ENCODE measurements at places on chromosomes 5 and 9.

DNA sequence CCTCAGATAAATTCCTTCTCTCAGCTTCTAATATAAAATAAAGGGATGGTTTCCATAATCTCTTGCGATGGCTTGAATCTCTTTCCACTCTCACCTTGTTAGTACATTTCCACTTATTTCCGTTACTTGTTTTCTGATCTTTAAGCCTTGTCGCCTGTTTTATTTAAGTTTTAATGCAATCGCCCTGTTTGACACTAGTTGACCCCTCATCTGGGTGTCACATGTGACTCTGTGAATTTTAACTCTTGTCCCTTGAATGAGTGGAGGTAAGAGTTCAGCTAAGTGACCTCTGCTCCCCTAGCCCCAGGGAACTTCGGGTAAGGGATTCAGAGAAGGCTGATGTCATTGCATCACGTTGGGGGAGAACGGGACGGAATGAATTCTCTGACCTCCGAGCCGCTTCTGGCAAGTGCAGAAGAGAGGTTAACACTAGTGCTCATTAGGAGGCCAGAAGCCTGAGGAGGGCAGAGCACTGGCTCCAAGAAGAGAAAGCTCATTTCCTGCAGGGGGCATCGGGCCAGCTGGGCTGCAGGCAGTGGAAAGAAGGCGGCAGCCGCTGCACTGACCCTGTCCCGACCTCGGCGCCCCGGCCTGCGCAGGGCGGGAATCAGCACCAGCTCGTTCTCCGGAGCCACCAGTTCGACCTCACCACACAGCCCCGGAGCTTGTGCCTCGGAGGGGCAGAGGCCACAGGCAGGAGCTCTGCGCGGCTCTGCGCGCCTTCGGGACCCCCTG lies 569 bp downstream of the HINT2 start:
- DNase-seq, result peak; percentile 77

DNA sequence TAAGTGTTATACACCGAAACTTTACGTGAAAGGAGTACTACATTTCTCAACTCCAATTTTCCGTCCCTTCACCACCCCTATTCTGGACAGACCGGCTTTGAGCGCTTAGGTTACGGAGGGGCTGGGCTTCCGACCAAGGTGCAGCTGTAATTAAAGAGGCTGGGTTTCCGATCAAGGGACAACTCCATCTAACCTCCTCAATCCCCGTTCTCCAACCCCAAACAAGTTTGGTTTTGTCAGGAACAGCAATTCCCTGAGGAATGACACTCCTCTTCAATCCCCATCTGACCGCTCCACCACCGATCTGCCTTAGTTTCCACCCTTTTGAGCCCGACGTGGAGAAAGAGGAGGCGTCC lies 577 bp downstream of the TUT7 start:
- DNase-seq, result no peak

GRCh38 chr5:108769352-108769751 lies 21.7 kb downstream of the FER start:
- no peak for DNase-seq

GRCh38 chr5:1080432-1080831 lies 31.4 kb downstream of the SLC12A7 start:
- no peak for DNase-seq

DNA sequence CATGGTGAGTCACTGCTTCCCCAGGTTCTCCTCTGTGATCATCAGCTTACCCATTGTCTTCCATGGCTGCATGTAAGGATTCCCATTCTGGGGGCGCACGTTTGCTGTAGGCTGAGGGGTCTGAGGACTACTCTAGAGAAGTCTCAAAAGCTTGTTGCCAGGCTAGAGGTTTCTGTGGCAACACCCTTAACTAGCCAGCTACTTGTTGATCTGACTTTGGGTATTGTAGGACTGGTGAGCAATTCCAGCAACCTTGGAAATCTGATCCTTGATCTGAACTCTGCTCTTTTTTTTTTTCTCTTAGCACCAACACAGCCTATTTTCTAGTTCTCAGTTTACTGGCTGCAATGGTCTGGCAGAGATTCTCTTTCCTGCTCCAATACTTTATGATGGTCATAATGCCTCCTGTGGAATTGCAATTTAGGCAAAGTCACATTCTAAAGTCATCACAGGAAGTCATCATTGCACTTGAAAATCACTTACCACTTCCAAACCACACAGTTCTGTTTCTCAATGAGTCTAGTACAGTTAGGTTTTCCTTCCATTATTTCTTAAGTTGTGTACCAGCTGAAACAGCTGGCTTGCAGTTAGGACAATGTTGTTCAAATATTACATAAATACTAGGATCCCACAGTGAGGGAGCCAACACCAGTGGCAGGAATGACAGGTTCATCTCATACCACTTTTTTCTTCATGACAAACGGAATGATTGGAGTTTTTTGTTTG lies 110.3 kb downstream of the SLC12A2 start:
- no peak for DNase-seq

DNA sequence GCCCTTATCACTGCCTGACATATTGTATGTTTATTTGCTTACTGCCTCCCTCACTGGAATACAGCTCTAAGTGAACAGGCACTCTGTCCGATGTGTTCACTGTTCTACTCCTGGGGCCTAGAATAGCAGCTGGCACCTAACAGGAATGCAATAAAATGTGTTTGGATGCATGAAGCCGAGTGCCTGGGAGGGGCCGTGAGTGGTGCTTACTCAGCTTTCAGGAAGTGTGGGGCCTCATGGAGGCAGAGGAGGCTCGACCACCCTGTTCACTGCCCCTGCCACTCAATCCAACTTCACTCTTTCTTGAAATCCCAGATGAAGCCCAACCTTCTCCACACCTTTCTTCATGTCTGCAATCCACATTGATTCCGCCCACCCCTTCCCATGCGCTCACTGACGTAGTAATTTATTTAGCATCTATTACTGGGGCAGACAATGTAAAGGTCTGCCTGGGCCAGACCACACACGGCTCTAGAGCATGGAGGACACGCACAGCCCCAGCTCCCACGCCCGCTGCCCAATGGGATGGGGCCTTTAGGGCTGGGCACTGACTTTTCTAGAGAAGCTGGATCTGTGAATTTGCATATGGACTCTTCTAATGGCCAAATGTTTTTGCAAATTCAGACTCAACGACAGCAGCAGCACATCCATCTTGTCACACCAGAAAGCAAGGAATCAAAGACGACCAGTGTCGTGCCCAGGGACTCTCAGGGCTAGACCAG lies 21.3 kb downstream of the TBC1D9B start:
- DNase-seq, result no peak

DNA sequence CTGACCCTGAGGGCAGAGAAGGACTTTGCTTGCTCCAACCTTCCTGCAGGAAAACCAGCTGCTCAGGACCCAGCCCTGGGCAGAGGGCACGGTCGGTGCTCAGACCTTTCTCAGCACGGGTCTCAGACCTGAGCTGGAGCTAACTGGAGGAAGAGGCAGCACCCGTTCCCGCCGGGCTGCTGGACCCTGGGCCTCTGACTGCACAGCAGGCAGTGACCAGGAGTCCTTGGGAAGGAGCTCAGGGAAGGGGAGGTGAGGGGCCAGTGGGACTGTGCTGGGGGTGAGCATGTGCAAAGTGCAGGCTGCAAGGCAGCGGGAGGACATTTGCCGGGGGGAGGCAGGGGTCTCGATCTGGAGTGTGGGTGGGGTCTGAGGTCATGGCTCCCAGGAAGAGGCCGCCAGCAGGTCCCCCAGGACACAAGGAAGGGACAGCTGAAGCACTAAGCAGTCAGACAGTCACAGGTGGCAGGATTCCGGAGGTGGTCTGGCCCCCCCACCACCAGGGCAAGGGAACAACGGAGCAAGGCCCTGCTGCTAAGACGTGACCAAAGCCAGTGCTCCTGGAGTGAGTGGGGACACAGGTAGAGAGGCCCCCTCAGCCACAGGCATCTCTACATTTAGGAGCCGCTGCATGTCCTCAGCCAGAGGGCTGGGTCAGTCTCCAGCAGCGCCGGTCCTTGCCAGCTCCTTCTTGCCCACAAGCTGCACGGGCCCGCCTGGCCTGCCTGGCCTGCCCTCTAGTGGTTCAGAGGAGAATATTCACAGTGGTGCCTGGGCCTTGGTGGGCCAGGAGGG lies 4.8 kb upstream of the DPM2 start:
- peak; percentile 83 for DNase-seq

GRCh38 chr5:175579742-175580432 lies 78.0 kb upstream of the HRH2 start:
- DNase-seq, result no peak

DNA sequence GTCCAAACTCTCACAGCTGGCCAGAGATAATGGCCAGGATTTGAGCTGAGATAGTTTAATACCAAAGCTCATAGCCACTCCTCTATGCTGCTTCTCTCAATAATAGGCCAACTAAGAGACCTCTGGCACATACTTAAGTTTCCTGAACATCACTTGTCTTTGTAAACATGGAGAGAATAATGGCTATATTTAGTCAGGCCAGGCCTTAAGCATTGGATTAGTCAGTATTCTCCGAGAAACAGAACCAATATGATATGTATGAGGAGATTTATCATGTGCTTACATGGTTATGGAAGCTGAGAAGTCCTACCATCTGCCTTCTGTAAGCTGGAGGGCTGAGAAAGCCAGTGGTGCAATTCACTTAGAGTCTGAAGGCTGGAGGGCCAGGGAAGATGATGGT lies 45.4 kb downstream of the CFAP95 start:
- DNase-seq, result no peak

GRCh38 chr5:113266913-113267227 lies 167.9 kb downstream of the TSSK1B start:
- no peak for DNase-seq

- DNase-seq, result no peak
These were observed 71.3 kb downstream of the PPARGC1B start for GRCh38 chr5:149801307-149801990.

All from HuH-7 (cell line).